ENCODE measurements at places on chromosomes 12 and 14. TPM values are rescaled to one million over a fixed set of nuclear protein-coding genes. Genes with fewer than 3 reads are reported as not detected.
A peak's percentile ranks its signal among the peaks of the same experiment; 100 is the strongest.

DNA sequence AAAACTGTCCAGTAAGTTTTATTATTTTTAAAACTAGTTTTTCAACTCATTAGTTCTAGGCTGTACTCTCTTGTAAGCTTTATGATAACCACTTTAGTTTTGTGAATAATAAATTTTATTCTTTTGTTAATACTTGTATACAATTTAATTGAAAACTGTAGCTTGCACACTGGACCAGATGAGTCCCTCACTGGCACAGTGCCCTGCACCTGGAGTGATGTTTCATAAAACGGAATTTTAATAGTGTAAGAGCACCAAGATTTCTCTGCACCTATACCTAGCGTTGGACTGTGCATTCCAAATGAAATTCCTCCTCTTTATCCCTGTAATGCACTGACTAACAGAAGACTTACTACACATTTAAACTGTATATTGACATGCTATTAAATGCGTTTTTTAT lies 80.8 kb downstream of the PRIMA1 start:
- no peak overlapping the region for H3K27ac ChIP-seq
- DNase-seq: no peak
- H3K27me3 ChIP-seq: peaks cover 6% of the 10 kb centered on the region
- no peaks in the 10 kb centered on the region for H3K36me3 ChIP-seq
- H3K4me3 ChIP-seq: no peak overlapping the region
- H3K4me1 ChIP-seq: no peaks in the 10 kb centered on the region

DNA sequence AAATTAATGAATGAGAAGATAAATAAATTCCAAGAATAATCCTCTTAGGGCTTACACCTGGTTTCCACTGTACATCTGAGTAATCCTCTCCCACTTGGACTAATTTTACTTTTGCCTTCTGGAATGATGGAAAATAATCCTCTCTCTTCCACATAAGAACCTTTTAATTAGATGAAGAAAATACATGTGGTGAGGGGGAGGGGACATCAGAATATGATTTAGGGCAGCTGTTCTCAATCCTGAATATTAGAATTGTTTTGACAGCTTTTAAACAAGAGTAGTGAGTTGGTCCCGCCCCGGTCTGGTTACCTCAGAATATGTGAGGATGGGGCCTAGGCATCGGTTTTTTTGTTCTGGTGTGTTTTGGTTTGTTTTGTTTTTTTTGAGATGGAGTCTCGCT lies 51.5 kb downstream of the HECTD4 start:
- no peaks in the 10 kb centered on the region for H3K4me1 ChIP-seq
- no peak overlapping the region for H3K4me3 ChIP-seq
- H3K27ac ChIP-seq: no peak overlapping the region
- no peaks in the 10 kb centered on the region for H3K27me3 ChIP-seq
- no peak for DNase-seq

Gene HOXC6
- total RNA-seq: not detected

DNA sequence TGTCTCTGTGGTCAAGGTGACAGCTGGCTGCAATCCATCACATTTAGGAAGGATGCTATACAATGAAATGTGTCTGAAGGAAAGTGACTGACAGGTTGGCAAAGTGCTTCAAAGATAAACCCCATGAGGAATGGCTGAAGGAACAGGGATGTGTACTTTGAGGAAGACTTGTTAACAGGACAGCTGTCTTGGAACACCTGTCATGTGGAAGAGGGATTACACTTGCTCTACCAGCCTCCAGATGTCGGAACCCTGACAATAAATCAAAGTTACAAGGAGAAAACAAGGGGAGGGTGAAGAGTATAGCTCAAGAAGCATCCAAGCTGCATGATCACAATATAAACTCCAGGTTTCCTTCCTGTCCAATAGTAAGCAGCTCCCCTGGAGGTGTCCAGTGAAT lies 147.8 kb upstream of the TMCC3 start:
- peaks cover 10% of the 10 kb centered on the region for H3K4me1 ChIP-seq
- no peak overlapping the region for H3K4me3 ChIP-seq
- H3K36me3 ChIP-seq: no peaks in the 10 kb centered on the region
- DNase-seq: no peak
- H3K27me3 ChIP-seq: peaks cover 2% of the 10 kb centered on the region

Gene OR4Q3
- not detected for total RNA-seq

GRCh38 chr14:54498095-54498531 lies 9.3 kb upstream of the GMFB start:
- DNase-seq: no peak
- H3K27me3 ChIP-seq: peaks cover 25% of the 10 kb centered on the region
- H3K4me3 ChIP-seq: no peak overlapping the region
- H3K36me3 ChIP-seq: no peaks in the 10 kb centered on the region

GRCh38 chr12:124432376-124432775 lies 135.0 kb downstream of the NCOR2 start:
- peaks cover 19% of the 10 kb centered on the region for H3K36me3 ChIP-seq
- peaks cover 4% of the 10 kb centered on the region for H3K4me1 ChIP-seq
- no peak overlapping the region for H3K27ac ChIP-seq
- no peaks in the 10 kb centered on the region for H3K27me3 ChIP-seq

Gene SLC6A12
- not detected for total RNA-seq

GRCh38 chr12:132477017-132477702 lies 12.8 kb upstream of the FBRSL1 start:
- H3K4me1 ChIP-seq: peaks cover 28% of the 10 kb centered on the region
- peak; percentile 58 for DNase-seq
- H3K36me3 ChIP-seq: peaks cover 3% of the 10 kb centered on the region
- H3K27ac ChIP-seq: peak overlapping the region; percentile 85

Gene CIPC
- total RNA-seq: 11.4 TPM

All from activated CD8-positive, alpha-beta T cell treated with anti-CD3 and anti-CD28 coated beads, Interleukin-2, amount 10 ng/mL, durations not matched to agents 7 days and 5 days (primary cell).